Stimulated activated CD4-positive, alpha-beta T cell treated with anti-CD3 and anti-CD28 coated beads, Interleukin-4, amount 100 ng/mL, for 24 hours (primary cell): ENCODE measurements at places on chromosomes 11 and 22.

- no peak for DNase-seq
These were observed 11.2 kb downstream of the UBASH3B start for GRCh38 chr11:122666743-122667142.

GRCh38 chr22:36629320-36629719 lies 74.2 kb downstream of the CACNG2 start:
- DNase-seq, result no peak

DNA sequence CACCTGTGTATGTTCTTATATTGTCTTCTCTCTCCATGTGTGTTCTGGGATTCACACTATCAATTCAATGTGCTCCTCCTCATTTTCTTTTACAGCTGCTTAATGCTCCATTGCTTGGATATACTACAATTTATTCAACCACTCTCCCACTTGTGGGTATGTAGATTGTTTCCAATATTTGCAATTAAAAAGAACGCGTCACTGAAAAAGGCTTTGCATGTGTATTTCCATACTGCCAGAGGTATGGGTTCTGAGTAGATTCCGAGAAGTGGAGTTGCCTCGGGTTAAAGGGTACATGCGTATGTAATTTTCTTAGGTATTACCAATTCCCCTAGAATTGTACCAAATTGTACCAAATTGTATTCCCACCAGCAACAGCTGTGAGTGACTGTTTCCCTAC lies 7.0 kb upstream of the CAPN5 start:
- DNase-seq, result no peak

GRCh38 chr11:69194396-69194795 lies 38.7 kb downstream of the SMIM38 start:
- DNase-seq, result no peak

- no peak for DNase-seq
These were observed 1056.0 kb downstream of the TBC1D22A start for GRCh38 chr22:47818496-47818895.

DNA sequence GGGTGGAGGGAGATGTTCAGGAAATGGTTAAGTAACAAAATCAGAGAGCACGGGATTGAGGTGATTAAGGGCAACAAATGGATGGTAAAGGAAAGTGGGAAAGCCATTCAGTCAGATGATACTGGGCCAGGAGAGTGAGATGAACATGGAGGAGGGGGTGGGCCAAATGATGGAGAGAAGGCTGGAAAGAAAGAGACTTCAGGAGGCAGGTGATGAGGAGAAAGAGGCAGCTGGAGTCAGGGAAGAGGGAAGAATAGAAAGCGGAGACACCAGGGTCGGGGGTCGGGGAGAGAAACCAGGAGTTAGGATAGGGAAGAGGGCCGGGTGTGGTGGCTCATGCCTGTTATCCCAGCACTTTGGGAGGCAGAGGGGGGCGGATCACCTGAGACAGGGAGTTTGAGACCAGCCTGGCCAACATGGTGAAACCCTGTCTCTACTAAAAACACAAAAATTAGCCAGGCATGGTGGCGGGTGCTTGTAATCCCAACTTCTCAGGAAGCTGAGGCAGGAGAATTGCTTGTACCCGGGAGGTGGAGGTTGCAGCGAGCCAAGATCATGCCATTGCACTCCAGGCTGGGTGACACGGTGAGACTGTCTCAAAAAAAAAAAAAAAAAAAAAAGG lies 4.7 kb upstream of the KDM2A start:
- no peak for DNase-seq

- no peak for DNase-seq
These were observed 30.0 kb upstream of the CXCR5 start for GRCh38 chr11:118853678-118854077.

GRCh38 chr11:110026858-110027626 lies 66.2 kb upstream of the ZC3H12C start:
- DNase-seq, result no peak

DNA sequence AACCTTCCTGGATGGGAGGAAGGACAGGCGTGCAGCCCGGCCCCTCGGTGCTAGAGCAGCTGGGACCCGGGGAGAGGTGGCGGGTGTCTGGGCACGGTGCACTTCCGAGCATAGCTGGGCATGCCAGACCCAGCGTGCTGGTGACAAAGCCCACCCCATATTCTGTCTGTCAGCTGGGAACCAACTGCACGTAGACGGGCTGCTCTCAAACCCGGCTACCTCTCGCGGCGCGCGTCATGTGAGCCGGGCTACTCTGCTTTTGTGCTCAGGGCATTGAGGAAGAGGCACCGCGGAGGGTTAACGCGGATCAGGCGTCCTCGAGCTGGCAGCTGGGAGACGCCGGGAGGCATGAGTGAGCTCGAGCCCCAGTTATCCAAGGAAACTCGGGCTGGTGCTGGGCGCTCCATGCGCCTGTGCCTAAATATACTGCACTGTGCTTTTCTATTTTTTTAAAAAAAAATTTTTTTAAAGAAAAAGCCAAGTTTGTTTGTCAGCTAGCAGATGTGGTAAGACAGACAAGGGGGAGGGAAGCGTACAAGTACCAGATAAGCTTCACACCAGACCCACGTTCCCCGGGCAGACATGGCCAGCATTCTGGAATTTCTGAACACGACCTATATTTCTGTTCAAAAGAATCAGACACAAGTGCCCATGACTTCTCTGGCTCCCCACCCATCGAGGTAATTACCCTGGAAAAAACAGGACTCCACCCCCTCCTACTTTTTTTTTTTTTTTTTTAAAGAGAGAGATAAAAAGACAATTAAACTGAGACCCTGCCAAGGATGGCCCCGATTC lies 425.6 kb downstream of the SHANK2 start:
- DNase-seq, result no peak

- DNase-seq, result no peak
These were observed 102.0 kb downstream of the ZNF280B start for GRCh38 chr22:22406445-22407027.

DNA sequence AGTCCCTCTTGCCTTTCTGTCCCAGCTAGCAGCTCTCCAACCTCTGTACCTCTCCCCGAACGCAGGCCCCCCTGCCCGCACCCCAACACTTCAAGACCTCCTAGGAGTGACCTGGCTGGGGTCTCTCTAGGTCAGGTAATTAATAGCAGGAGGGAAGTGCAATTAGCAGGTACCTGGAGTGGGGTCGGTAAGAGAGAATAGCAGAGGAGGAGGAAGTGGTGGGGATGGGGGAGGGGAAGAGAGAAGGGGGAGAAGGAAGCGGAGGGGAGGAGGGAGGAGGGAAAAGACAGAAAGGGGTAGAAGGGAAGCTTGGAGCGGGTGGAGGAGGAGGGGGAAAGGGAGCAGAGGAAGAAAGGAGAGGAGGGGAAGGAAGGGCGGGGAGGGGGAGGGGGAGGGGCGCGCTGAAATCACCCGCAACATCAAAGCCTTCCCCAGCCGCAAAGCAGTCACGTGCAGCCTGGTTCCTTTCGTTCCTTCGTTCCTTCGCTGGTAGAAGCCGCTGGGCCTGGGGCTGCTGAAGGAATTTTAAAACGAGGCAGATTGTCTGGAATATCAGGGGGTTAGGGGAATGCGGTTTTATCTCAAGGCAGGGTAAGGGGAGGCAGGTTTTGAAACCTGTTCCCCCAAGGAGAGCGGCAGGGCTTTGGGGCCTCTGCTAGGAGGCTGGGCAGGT lies 29.3 kb upstream of the TCF20 start:
- DNase-seq, result peak; percentile 41
